ENCODE measurements at places on chromosomes 11 and 22.
A peak's percentile ranks its signal among the peaks of the same experiment; 100 is the strongest.

DNA sequence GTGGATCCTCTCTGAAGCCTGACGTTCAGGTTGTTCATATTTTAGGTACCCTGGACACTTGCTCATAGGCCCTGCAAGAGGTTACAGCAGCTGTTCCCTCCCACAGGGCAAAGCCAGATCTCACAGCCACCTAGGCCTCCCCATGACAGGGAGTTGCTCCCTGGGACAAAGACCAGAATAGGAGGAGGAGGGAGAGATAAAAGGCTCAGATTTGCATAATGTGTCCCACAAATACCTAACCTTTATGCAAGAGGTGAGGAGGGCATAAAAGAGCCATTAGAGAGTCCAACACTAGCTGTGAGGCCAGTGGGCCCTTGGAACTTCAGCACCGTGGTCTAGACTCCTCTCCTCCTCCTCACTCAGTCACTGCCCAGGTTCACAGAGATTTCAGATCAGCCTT is 33.8 kb downstream of the ZNF280B start:
- H3K27ac ChIP-seq: no peak overlapping the region
- no peaks in the 10 kb centered on the region for H3K4me1 ChIP-seq
- no peak for DNase-seq

GRCh38 chr22:47279746-47280145 is 517.3 kb downstream of the TBC1D22A start:
- H3K4me1 ChIP-seq: peaks cover 8% of the 10 kb centered on the region
- no peak overlapping the region for H3K27ac ChIP-seq
- no peaks in the 10 kb centered on the region for H3K36me3 ChIP-seq
- peaks cover 100% of the 10 kb centered on the region for H3K27me3 ChIP-seq
- no peak overlapping the region for H3K4me3 ChIP-seq

DNA sequence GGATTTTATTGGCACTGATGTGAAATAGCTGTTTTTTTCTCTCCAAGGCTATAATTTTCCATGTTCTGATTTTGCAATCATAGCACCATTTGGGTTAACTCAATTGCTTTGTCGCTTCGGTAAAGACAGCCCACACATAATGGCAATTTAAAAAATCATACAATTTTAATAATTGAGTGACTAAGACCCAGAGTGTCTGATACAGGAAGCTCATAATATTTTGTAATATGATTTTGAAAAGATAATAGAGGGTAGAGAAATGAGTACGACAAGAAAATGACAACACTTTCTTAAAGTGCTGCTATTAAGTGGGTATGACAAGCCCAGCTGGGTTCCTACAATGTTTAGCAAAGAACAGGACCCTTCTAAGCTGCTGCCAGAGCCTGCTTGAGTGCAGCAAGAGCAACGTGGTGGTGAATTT is 439.1 kb downstream of the METTL15 start:
- no peak for DNase-seq
- H3K36me3 ChIP-seq: no peaks in the 10 kb centered on the region
- H3K4me3 ChIP-seq: no peak overlapping the region
- H3K4me1 ChIP-seq: no peaks in the 10 kb centered on the region

GRCh38 chr11:1546536-1547466 is 25.3 kb downstream of the DUSP8 start:
- no peaks in the 10 kb centered on the region for H3K4me1 ChIP-seq
- peak; percentile 74 for DNase-seq
- peaks cover 42% of the 10 kb centered on the region for H3K27me3 ChIP-seq

DNA sequence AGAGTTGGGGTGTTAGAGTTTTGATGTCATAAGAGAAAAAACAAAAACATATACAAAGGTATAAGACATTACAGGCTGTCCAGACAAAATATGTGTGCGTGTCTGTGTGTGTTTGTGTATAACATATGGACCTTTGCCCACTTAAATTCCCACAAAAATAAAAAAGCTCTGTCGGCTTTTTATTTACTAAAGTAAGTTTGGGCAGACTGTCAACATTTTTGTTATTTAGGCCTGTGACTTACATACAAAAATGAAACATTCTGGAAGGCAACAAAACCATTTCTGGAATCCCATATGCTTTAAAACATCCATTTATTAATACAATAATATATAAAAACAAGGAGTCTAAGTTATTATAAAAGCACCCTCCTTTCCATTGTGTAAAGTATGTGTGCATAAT is 960.1 kb upstream of the FAT3 start:
- no peaks in the 10 kb centered on the region for H3K27me3 ChIP-seq
- DNase-seq: no peak
- H3K4me3 ChIP-seq: no peak overlapping the region
- H3K27ac ChIP-seq: no peak overlapping the region
- H3K36me3 ChIP-seq: no peaks in the 10 kb centered on the region
- H3K4me1 ChIP-seq: no peaks in the 10 kb centered on the region

DNA sequence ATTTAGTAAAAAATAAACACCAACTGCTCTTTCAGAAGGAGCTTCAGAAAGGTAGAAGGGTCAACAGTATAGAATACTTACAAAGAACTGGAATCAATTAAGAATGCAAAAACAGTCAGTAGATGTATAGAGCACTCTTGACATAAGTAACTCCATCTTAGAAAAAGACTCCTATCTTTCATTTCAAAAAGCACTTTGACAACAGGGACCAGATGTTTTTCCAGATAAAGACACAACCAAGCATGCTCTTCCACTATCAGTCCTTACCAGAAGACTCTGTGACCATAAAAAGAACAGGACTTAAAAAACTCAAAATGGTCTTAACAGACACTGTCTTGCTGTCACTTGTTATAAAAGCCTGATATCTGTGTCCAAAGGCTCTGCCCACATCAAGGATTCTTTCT is 5.2 kb downstream of the SLC25A17 start:
- H3K27ac ChIP-seq: no peak overlapping the region
- no peak for DNase-seq
- H3K4me1 ChIP-seq: peaks cover 19% of the 10 kb centered on the region
- H3K36me3 ChIP-seq: peaks cover 11% of the 10 kb centered on the region
- H3K27me3 ChIP-seq: no peaks in the 10 kb centered on the region
